ENCODE measurements at places on chromosomes 5 and 9.
A peak's percentile ranks its signal among the peaks of the same experiment; 100 is the strongest.

GRCh38 chr5:83312663-83313062 is 158.9 kb upstream of the VCAN start:
- no peaks in the 10 kb centered on the region for H3K27me3 ChIP-seq
- H3K4me3 ChIP-seq = no peak overlapping the region
- no peak overlapping the region for H3K27ac ChIP-seq
- H3K36me3 ChIP-seq = no peaks in the 10 kb centered on the region

GRCh38 chr5:110580625-110581024 is 145.8 kb downstream of the TMEM232 start:
- H3K27ac ChIP-seq = no peak overlapping the region
- H3K36me3 ChIP-seq = no peaks in the 10 kb centered on the region
- H3K4me1 ChIP-seq = no peaks in the 10 kb centered on the region

DNA sequence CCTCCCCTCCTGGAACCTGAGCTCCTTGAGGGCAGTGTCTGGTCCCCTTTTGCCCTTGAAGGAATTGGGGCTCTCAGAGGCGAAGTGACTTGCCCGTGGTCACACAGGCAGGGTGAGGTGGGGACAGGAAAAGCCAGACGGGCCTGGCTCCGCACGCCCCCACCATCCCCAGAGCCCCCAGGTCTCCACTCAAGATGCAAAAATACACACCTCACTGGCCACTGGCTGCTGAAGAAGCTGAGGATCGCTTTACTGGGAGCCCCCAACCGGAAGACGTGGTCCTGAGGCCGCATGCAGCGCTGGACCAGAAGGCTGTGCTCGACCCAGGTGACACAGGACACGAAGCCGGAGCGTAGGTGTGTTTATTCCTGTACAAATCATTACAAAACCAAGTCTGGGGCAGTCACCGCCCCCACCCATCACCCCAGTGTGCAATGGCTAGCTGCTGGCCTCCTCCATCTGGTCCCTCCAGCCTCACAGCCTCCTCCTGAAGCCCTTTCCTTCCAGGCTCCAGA is 7.6 kb upstream of the AK1 start:
- H3K36me3 ChIP-seq = peaks cover 32% of the 10 kb centered on the region
- H3K4me1 ChIP-seq = no peaks in the 10 kb centered on the region
- no peaks in the 10 kb centered on the region for H3K27me3 ChIP-seq
- H3K4me3 ChIP-seq = no peak overlapping the region
- H3K27ac ChIP-seq = no peak overlapping the region

- no peak overlapping the region for H3K27ac ChIP-seq
- no peaks in the 10 kb centered on the region for H3K27me3 ChIP-seq
- H3K36me3 ChIP-seq = no peaks in the 10 kb centered on the region
- no peak overlapping the region for H3K4me3 ChIP-seq
- no peak for DNase-seq
These were observed 76.3 kb upstream of the PCA3 start for GRCh38 chr9:76687861-76688391.

DNA sequence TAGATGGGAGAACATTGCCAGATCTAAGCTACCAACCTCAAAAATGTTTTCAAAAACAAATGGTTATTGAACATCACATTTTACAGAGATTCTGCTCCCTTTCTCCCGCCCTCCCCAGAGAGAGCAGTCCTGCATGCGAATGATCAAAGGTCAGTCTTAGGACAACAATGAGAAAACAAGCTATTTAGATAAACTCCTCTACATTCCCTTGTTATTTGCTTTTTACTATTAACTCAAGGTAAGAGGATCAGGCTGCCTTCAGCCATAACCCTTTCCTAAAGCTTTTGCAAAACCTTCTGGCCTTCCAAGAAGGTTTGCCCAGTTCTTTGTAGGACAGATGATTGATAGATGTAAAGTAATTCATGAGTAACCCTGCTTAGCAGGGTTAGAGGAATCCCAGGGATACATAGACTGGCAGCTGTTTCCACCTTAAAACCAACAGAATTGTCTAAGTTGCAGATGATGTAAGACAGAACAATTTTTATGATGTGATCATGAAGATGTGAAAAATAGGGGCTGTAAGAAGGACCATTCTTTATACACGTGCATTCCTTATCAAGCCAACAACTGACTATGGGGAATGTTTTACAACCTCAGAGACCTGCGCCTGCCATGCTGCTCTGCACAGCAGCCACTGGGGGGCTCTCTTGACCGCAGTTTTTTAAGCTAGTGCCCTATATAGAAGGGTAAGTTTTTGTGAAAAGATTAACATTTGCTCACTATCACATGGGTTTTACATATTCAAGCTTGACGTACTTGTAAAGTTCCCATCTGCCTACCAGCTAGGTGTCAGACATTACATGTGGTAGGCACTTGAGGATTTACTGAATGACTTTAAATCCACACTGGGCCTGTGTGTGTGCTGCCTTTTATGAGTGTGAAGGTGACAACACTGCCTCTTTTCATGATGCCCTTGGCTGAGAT is 2.3 kb upstream of the ZNF782 start:
- no peaks in the 10 kb centered on the region for H3K27me3 ChIP-seq
- H3K4me1 ChIP-seq = peaks cover 26% of the 10 kb centered on the region
- DNase-seq = peak; percentile 67
- H3K4me3 ChIP-seq = no peak overlapping the region
- no peak overlapping the region for H3K27ac ChIP-seq

GRCh38 chr9:107266624-107267368 is 16.3 kb upstream of the RAD23B start:
- H3K27ac ChIP-seq = no peak overlapping the region
- no peak for DNase-seq
- no peak overlapping the region for H3K4me3 ChIP-seq
- H3K4me1 ChIP-seq = no peaks in the 10 kb centered on the region
- no peaks in the 10 kb centered on the region for H3K27me3 ChIP-seq

DNA sequence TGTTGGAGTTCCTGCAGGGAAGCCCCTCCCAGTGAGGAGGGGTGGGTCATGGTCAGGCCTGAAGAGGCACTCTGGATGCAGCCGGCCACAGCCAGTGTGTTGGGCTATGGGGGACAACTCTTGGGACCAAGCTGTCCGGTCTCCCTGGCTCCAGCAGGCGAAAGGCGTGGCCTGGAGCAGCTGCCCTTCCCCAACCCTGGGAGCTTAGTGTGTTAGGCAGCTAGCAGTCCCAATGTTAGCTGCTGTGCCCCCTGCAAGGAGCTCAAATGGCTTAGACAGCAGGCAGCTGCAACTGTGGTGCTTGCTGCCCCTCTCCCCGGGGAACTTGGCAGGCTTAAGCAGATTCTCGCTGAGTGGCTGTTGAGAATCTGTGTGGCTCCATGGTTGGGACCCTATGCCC is 67.5 kb upstream of the ACTBL2 start:
- H3K36me3 ChIP-seq = no peaks in the 10 kb centered on the region
- H3K27ac ChIP-seq = no peak overlapping the region
- no peaks in the 10 kb centered on the region for H3K4me1 ChIP-seq
- H3K27me3 ChIP-seq = no peaks in the 10 kb centered on the region
- H3K4me3 ChIP-seq = no peak overlapping the region

DNA sequence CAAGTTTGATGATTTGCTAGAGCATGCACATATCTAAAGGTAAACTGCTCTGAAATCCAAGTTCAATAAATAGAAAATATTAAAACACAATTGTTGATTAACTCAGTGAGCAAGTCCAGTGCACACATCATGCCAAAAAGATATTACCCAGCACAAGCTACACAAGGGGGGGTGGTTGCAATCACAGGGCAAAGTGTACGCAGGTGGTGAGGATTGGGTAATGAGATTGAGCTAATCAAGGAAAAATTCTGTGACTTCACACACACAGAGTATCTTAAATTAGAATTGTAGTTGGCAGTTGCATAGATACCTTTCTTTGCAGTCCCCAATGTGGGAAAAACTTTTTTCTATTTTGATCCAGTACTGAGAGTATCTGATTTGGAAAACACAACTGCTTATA is 156.1 kb upstream of the NTRK2 start:
- no peak overlapping the region for H3K27ac ChIP-seq
- no peak for DNase-seq
- no peak overlapping the region for H3K4me3 ChIP-seq
- H3K27me3 ChIP-seq = no peaks in the 10 kb centered on the region
- H3K36me3 ChIP-seq = no peaks in the 10 kb centered on the region

GRCh38 chr5:67620424-67621397 is 424.1 kb upstream of the CD180 start:
- H3K4me1 ChIP-seq = no peaks in the 10 kb centered on the region
- H3K27me3 ChIP-seq = no peaks in the 10 kb centered on the region
- DNase-seq = no peak
- H3K27ac ChIP-seq = no peak overlapping the region
- no peaks in the 10 kb centered on the region for H3K36me3 ChIP-seq
- no peak overlapping the region for H3K4me3 ChIP-seq

GRCh38 chr5:104001136-104001535 is 438.5 kb upstream of the NUDT12 start:
- H3K36me3 ChIP-seq = no peaks in the 10 kb centered on the region
- no peak for DNase-seq
- H3K4me3 ChIP-seq = no peak overlapping the region
- H3K4me1 ChIP-seq = no peaks in the 10 kb centered on the region
- no peak overlapping the region for H3K27ac ChIP-seq

GRCh38 chr9:127034691-127035090 is 87.7 kb downstream of the ANGPTL2 start:
- H3K4me3 ChIP-seq = no peak overlapping the region
- no peak overlapping the region for H3K27ac ChIP-seq
- no peak for DNase-seq
- H3K27me3 ChIP-seq = no peaks in the 10 kb centered on the region

- no peaks in the 10 kb centered on the region for H3K36me3 ChIP-seq
- H3K4me3 ChIP-seq = no peak overlapping the region
- DNase-seq = no peak
- H3K27me3 ChIP-seq = no peaks in the 10 kb centered on the region
These were observed 6.2 kb upstream of the F2R start for GRCh38 chr5:76709762-76710161.

DNA sequence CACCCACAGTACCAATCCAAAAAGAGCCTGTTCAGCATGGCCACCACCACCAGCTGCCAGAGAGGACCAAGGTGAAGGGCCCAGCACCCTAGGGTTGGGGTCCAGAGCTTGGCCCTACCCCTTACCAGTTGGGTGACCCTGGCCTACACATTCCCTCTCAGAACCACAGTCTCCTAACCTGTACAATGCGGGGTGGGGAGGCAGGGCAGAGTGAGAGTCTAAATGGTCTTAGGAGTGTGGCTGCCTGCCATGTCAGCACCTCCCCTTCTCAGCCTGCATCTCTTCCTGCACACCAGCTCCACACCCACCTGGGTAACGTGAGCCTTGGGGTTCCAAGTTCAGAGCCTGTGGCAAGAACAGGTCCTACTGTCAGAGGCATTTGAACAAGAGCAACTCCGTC is 92.2 kb downstream of the C5orf15 start:
- no peak overlapping the region for H3K27ac ChIP-seq
- H3K4me3 ChIP-seq = no peak overlapping the region
- no peak for DNase-seq
- H3K4me1 ChIP-seq = no peaks in the 10 kb centered on the region
- no peaks in the 10 kb centered on the region for H3K36me3 ChIP-seq

DNA sequence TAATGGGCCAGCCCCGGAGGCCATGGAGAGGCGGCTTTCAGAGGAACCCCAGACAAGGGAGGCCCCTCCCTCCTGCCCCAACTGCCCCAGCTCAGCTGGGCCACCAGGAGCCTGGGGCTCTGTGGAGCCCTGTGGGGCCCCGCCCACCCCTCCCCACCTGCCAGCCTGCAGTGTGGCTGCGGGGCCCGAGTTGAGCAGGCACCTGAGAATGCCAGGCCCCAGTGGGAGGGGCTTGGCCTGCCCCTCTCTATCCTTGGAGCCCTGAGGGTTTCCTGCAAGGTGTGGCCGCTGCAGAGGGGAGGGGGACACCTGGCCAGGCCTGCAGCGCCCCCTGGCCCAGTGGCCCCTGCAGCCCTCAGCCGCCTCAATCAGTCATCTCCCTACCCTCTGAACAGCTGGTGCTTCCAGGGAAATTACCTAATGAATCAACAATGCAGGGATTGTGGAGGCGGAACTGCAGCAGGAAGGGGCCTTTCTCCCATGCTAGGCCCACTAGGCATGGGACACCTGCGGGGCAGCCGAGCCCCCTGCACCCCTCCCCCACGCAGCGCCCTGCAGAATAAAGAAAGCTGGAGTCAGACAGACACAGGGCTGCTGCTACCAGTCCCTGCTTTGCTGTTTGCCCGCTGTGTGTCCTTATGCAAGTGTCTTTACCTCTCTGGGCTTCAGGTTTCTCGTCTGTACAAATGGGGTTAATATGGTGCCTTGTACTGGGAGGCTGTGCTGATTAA is 48.0 kb downstream of the LMX1B start:
- no peak for DNase-seq
- no peaks in the 10 kb centered on the region for H3K36me3 ChIP-seq
- H3K27me3 ChIP-seq = peaks cover 5% of the 10 kb centered on the region

DNA sequence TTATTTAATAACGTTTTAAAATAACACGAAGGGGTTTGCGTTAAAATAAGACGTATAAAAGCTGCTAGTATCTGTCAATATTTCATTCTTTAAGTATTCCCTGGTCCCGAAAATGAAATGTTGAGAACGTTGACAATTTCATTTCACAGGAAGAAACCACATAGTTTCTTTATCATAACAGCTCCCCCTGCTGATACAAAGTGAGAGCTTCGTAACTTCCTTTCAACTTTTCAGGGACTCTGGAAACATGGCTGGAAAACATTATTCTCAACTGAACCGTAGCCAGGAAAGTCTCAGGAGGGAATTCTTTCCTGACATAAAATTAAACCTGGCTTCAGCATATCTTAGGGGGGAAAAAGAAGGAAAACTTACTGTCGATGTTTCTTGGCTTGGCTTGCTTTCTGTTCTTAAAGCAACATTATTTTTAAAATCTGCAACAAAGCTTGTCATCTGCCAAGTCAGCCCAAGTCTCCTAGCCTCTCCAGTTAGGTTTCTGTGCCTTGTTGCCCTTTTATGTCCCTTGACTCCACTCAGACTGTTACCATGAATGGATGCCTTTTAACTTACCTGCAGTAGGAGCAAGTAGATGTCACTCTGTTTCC is 122.9 kb upstream of the DAB2 start:
- no peaks in the 10 kb centered on the region for H3K36me3 ChIP-seq
- peak; percentile 33 for DNase-seq
- no peak overlapping the region for H3K27ac ChIP-seq
- H3K4me3 ChIP-seq = no peak overlapping the region
- H3K27me3 ChIP-seq = no peaks in the 10 kb centered on the region
- H3K4me1 ChIP-seq = peaks cover 7% of the 10 kb centered on the region

- H3K36me3 ChIP-seq = no peaks in the 10 kb centered on the region
- peaks cover 16% of the 10 kb centered on the region for H3K4me1 ChIP-seq
- H3K27ac ChIP-seq = no peak overlapping the region
- H3K27me3 ChIP-seq = no peaks in the 10 kb centered on the region
These were observed 19.7 kb downstream of the TMEM161B start for GRCh38 chr5:88248743-88249540.

- no peaks in the 10 kb centered on the region for H3K4me1 ChIP-seq
- no peak overlapping the region for H3K4me3 ChIP-seq
- peak; percentile 29 for DNase-seq
- H3K27me3 ChIP-seq = no peaks in the 10 kb centered on the region
These were observed 106.0 kb downstream of the PHF2 start for GRCh38 chr9:93682155-93682968.

All from CD4-positive, alpha-beta memory T cell (primary cell).